Stimulated activated CD4-positive, alpha-beta T cell treated with anti-CD3 and anti-CD28 coated beads, Interleukin-2, amount 100 ng/mL, for 24 hours (primary cell): ENCODE measurements at places on chromosomes 12 and 14.

DNA sequence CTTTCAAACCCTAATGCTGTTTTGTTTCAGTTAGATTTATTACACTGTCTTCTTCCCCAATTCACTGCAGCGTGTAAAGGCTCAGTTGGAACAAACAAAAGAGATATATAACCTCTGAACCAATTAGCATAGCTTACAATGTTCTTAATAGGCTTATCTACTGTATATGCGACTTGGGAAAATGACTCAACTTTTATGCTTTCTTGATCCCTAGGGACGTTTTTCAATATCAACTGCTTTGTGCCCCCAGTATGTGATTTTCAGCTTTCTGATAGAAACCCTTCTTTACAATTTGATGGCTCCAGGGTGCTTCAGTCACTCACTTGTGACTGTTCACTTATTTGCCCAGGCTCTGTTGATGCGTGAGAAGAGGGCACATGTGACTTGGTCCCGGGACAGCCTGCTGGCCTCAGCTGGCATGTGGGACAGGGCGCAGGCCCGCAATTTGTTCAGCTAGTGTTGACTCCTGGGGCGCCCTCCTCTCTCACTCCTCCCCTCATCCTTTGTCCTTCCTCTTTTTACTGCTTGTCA, 107.1 kb downstream of the TMTC2 start:
- DNase-seq = no peak

DNA sequence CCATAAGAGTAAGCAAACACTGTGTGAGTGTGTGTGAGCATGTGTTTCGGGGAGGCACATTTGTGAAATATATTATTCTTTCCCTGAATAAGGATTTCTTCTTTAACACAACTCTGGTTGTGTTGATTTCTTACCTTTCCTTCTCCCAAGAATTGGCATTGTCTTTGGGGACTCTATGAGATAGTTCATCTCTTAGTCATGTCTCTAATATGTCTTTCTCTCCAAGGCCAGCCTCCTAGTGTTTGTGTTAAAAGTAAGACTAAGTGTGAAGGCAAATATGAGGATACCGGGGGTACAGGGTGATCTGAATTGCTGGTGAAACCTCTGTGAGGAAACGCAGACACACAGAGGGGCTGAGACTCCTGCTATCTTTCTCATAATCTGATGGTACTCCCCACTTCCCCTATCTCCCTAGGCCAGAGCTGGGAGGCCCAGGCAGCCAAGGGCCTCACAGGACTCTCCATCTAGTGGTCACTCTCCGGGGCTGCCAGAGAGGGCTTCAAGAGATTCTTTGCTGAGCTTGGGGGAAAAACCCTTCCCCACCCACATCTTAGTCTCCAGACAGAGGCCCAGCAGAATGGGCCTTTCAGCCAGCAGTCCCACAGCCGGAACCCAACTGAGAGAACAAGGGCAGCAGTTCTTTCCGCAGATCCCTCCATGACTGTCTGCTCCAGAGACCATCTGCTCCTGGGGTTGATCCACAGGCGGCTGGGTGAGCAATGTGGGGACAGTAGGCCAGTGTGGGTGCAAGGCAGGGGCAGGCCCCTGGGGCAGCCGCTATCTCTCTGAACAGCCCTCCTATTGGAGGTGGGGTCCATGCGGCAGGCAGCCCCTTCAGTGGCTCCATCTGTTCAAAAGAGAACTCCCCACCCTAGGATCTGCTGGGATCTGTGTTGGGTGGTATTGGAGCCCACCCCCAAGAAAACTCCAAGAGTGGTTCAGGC, 5.8 kb upstream of the HOXC12 start:
- DNase-seq = no peak

GRCh38 chr12:130677957-130678558, 38.0 kb downstream of the RIMBP2 start:
- no peak for DNase-seq

DNA sequence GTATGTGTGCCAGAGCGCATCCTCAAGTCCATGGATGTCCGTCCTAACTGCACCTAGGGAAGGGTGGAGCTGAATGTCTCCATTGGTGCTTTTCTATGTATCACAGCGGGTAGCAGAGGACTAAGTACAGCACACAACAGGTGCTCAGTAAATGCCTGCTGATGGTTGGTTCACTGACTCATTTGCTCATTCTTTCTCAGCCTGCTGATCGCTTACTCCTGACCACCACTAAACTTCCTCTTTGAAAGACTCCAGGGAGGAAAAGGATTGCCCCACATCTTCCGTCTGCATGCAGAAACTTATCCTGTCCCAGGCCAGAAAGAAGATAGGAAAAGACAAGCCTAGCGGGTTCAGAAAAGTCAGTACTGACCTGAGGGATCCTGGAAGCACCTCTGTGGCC, 66.3 kb downstream of the B4GALNT3 start:
- no peak for DNase-seq

DNA sequence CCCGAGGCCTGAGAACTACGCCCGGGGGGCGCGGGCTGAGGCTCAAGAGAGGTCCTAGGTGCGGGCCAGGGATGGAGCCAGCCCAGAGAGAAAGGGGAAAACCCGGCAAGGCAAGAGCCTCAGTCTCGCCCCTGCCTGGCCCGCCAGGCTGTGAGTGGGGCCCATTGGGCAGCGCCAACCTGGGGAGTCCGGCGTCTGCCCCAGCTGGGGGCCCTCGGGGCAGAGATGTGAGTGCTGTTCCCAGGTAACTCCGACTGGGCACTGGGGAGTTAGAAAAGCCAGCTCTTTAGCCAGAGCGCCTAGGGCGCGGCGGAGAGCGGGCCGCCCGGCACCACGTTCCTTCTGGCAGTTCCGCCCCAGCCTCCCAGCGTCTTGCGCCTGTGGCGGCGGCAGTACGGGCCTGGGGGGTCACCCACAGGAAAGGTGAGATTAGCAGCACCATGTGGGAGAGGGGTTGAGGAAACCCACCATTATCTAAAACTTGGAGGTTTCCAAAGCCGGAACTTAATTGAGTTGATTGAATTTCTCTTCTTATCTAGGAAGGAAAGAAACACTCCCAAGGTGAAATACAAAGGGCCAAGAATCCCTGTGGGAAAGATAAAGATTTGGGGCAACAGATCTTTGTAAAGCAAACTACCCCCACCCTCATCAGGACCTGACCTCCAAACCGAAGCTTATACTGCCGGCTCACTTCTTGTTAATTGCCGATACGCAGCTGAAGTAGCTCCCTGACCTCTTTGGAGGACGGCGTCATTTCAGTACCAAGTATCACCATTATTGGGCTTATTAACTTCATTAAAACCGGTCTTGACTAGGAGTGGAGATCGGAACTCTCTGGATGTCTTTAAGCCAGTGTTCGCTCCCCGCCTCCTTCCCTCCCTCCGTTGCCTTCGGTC, 11.6 kb downstream of the OTX2 start:
- no peak for DNase-seq
